ENCODE measurements at places on chromosomes 6 and 20.

DNA sequence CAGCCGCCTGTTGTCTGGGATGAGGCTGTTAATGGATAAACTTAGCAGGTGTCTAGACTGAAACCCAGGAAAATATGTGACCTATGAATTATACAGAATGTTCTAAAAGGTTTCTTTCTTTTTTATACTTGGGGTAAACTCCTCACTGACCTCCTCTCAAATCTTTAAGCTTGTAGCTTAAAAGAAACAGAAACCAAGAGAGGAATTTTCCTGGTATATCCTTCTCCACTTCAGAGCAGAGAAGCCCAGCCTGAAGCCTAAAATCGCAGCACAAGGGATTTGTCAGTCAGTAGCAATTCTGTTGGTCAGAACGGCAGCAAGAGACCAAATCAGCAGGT lies 99.4 kb upstream of the RIPOR2 start:
- DNase-seq, result no peak

- DNase-seq, result peak; percentile 70
Observed at GRCh38 chr6:4281341-4282293, 146.2 kb upstream of the ECI2 start.

DNA sequence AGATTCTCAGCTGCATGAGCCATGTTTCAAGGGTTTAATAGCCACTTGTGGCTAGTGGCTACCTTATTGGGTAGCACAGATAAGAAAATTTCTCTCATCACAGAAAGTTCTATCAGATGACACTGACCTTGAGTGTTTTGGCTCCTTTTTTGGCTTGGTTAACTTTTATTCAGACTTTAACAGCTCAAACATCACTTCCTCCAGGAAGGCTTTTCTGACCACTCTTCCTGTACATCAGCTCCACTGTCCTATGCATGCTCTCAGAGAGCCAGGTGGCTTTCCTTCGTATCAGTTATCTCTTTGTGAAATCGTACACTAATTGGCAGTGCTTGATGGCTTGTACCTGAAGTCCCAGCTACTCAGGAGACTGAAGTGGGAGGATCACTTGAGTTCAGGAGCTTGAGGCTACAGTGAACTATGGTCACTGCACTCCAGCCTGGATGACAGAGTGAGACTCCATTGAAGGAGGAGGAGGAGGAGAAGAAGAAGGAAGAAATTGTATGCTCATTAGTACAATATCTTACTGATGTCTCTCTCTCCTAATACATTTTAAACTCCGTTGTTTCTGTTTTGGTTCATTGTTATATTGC lies 10.7 kb downstream of the MAFB start:
- DNase-seq, result no peak

- DNase-seq, result no peak
Observed at GRCh38 chr6:79861023-79861422, 86.3 kb downstream of the ELOVL4 start.

GRCh38 chr6:484086-484745 lies 92.7 kb downstream of the IRF4 start:
- peak; percentile 52 for DNase-seq

DNA sequence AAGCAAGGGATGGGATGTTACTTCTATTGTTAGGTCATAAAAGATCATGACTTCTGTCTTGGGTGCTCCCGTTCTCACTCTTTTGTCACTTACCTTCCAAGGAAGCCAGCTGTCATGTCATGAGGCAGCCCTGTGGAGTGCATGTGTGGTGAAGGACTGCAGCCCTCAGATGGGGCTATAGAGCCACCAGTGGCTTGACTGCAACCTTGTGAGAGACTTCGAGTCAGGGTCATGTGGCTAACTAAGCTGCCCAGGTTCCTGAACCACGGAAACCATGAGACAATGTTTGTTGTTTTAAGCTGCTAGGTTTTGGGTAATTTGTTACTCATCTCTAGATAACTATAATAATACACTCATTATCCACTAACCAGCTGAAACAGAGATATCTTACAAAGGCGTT lies 477.1 kb downstream of the BTBD3 start:
- no peak for DNase-seq

DNA sequence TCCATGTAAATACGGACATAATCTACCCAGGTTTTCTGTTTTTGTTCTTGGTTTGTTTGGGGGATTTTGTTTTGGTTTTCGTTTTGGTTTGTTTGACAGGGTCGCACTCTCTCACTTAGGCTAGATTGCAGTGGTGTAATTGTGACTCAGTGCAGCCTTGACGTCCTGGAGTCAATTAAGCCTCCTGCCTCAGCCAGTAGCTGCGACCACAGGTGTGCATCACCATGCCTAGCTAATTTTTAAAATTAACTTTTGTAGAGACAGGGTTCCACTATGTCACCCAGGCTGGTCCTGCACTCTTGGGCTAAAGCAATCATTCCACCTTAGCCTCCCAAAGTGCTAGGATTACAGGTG lies 37.8 kb upstream of the EYA4 start:
- no peak for DNase-seq

- no peak for DNase-seq
Observed at GRCh38 chr6:162409741-162410691, 317.6 kb downstream of the PRKN start.

- no peak for DNase-seq
Observed at GRCh38 chr6:83247471-83247870, 54.3 kb downstream of the RWDD2A start.

GRCh38 chr6:158662954-158663624 lies 13.2 kb downstream of the SYTL3 start:
- no peak for DNase-seq

- DNase-seq, result no peak
Observed at GRCh38 chr20:17673084-17673483, 9.0 kb downstream of the RRBP1 start.

DNA sequence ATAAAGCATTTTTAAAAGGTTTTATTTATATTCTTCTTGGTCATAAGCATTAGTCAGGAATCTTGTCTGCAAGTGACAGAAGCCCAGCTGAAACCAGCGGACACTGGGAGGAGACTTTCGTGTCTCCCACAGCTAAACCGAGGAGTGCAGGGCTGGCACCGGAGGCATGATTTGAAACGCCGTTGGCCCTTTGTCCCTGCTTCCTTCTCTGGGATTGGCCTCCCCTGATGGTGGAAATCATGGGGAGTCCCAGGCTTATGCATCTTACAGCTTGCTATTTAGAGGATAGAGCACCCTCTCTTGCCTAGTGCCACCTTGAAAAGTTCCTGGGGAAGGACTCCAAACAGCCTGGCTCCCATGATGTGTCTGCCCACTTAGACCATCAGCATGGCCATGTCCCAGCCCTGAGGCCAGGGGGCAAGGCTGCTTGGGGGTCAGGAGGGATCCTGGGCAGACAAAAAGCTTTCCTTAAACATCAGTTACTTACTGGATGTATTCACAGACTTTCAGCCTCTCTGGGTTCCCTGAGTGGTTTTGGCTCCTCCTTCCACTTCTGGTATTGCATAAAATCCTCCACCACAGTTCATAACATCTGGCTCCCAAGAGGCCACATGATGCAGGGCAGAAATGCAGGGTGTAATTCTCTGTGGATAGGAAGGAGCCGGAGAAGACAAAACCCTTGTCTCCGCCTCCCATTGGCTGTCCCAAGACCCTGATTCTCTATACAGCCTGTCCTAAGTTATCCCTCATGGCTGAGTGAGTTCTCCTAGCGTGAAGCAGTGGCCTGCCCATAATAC lies 49.3 kb upstream of the INSM1 start:
- DNase-seq, result no peak

DNA sequence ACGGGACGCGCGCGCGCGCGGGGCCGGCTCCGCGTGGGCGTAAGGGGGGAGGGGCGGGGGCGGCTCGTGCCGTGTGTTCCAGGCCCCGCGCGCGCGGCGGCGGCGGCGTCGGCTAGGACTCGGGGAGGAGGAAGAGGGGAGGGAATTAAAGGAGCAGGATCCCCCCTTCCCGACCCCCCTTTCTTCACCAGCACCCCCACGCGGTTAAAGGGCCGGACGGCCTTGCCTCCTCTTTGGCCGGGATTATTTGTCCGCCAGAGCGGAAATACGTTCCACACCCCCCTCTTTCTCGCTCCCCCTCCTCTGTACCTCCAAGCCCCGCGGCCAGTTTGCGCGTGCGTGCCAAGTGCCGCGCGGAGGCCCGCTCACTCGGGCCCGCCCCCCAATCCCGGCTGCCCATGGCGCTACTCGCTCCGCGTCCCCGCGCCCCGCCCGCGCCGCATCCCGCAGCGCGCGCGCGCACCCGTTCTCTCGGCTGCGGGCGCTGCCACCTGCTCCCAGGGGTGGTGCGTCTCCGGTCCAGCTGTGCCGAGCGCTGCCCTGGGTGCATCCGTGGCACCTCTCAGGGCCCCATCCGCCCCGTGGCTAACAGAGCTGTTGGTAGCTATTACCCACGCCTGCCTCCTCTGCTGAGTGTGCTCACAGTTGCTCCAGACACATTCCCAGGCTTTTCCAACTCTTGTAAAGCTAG lies at the start of gene ZBTB12:
ZBTB12 (minus strand) TSS at position 134 of the 691 bp plus-strand sequence. CDS start 781 bp downstream, outside the sequence.
- DNase-seq, result peak; percentile 96

DNA sequence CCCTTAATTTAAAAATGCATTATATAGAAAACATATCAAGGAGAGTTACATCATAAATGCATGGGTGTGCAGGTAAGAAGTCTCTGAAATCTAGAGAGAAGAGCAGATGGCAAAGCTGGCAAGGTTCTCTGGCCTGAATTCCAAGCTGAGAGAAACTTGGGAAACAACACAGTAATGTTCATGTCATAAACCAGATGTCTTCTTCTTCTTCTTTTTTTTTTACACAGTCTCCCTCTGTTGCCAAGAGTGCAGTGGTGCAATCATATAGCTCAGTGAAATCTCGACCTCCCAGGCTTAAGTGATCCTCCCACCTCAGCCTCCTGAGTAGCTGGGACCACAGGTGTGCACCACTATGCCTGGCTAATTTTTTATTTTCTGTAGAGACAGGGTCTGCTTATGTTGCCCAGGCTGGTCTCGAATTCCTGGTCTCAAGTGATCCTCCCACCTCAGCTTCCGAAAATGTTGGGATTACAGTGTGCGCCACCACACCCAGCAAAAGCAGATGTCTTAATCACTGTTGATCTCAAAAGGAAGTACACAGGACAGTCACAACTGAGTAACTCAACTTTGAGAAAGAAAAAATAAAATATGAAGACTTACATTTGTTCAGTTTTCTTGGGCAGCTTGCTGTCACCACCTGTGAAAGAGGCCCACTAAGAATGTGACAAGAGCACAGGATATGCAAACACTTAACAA lies 77.3 kb downstream of the DNAAF9 start:
- DNase-seq, result no peak

DNA sequence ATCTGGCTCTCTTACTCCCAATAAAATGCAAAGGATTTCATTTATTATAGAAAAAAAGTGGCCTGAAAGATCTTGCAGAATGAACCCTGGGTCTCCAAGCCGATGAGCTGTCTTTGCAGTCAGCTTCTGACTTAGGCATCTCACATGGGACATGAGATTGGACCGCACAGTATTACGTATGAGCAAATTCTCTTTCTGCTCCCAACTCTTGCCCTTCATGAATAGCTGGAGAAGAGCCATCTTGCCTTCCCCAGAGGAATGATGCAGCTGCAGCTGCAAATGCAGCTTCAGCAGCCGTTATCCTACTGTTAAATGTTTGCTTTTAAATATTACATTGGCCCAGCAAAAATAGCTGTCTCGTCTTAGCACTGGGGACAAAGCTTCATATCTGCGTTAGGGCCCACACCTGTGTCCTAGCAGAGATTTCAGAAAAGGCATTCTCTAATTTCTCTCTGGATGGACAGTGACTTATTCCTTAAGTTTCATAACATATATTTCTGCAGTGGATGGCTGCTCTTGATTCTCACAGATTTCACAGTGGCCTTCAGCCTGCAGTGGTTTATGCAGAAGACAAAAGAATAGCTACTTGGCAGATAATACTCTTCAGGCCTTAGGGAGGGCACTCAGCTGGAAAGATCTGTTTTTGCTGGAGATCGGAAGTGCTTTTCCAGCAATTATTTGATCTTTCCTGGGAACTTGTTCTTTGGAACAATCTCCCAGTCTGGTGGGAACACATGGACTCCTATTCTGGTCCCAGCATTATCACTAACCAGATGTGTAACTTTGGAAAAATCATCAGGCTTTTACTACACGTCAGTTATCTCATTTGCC lies 129.2 kb downstream of the FYN start:
- DNase-seq, result no peak

- DNase-seq, result no peak
Observed at GRCh38 chr20:10075606-10076005, 40.8 kb downstream of the ANKEF1 start.

GRCh38 chr20:58512808-58513552 lies 2.2 kb downstream of the APCDD1L start:
- no peak for DNase-seq

GRCh38 chr6:145025488-145025887 lies 709.8 kb downstream of the EPM2A start:
- DNase-seq, result no peak

DNA sequence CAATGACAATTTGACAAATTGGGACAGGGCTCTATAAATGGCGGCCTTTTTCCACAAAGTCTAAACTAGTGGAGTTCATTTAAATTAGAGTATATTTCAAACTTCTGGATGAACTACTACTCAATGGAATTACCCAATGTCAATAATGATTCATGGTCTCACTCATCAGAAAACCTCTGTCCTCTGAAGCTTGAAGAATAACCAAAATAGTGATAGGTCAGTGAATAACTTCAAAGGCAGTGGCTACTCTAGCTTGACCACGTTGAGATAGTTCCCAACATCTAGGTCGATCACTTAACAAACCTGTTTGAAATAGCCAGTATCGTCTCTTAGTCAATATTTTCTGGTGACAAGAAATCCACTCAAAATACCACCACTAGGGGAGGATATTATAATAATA lies 197.6 kb downstream of the HDGFL1 start:
- peak; percentile 26 for DNase-seq

DNA sequence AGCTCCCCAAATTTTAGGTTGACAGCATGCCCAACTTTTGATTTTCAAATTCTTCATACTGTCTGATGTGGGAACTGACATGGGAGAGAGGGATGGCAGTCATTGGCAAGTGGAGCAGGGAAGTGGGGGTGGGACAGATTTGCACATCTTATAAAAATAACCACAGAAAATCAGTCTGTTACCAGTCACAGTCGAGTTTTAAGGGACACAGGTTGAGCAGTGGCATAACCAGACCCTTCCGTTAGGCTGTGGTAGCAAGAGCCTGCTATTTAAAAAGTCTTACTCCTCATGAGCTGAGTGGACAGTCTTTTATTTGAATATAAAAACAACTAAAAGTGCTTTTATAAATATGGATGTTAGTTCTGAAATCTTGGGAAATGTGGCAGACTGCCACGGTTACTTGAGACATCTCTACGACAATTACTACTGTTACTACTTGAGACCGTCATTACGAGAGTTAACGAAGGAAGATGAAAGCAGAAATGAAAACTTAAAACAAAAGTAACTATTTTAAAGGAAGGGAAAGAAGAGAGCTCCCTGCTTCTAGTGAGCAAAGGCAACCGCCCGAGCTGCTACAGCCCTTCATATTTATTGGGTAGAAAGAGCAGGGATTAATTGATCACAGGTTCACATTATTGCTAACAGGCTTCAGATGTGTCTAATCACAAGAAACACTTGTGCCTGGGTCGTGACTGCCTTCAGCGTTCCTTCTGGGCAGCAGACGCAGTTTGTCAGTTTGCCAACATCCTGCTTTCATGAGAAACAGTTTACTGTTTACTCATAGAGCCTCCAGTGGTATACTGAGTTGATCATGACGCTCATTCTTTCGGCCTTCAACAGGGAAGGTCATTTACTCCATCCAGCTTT lies 71.3 kb downstream of the EFHC1 start:
- DNase-seq, result peak; percentile 75

- no peak for DNase-seq
Observed at GRCh38 chr6:125480571-125480970, 178.8 kb upstream of the HDDC2 start.
